ENCODE measurements at places on chromosomes 6 and 20.

- DNase-seq, result no peak
Measured at GRCh38 chr20:48124960-48125359, 339.7 kb upstream of the SULF2 start.

DNA sequence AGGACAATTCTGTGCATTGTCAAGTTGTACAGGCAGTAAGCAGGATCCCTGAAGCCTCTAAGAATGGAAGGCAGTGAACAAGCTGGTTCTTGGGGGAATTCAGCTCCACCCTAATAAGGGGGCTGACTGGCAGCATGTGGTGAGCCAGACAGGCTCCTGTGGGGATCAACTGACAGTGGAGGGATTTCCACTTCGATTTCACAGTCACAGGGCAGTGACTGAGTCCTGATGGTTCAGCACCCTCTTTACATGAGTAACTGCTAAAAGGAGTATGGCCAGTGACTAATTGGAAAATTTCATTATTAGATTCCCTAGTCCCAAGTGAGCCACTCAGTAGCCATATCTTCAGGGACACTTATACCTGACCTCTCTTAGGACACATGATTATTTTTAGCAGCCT, 78.4 kb downstream of the NDUFAF5 start:
- no peak for DNase-seq

GRCh38 chr6:126804332-126805064, 314.0 kb upstream of the RSPO3 start:
- peak; percentile 78 for DNase-seq

DNA sequence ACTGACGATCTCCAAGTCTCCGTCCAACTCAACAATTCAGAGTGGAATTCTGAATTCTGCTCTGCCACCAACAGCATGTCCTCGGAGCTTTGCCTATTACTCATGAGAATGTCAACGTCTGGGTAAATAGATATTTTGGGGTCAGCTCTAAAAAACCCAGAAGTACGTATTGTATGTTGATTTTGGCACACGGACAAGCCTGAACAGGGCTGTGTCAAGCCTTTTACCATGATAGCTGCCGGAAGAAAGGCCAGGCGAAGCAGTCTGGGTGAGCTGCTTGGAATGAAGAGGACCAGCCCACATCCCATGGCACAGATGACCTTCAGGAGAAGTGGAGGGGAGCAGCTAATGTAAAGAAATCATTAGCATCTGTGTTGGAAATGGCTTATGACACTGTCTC, 88.0 kb upstream of the JAG1 start:
- no peak for DNase-seq

All from Karpas-422 (cell line).